Activated CD4-positive, alpha-beta T cell treated with anti-CD3 and anti-CD28 coated beads, Interleukin-2, amount 50 U/mL, for 1 hour (primary cell): ENCODE measurements at places on chromosomes 1 and 21.
A peak's percentile ranks its signal among the peaks of the same experiment; 100 is the strongest.

GRCh38 chr1:234950598-234950997 lies 178.0 kb downstream of the TOMM20 start:
- no peak for DNase-seq

GRCh38 chr1:31731049-31731565 lies 27.3 kb upstream of the COL16A1 start:
- no peak for DNase-seq

DNA sequence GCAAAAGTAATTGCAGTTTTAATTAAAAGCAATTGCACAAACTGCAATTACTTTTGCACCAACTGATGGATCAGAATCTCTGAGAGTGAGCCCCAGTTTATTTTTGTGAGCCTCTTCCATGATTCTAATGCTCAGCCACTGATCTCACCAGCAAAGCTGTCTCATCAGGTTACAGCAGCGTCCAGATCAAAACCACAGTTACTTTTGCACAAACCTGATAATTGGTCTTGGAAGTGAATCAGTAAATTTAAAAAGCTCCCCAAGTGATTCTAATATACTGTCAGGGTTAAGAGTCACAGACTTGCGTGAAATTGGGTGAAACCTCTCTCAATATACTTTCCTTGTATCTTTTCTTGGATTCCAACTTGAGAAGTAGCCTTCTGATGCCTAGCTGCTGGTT lies 13.5 kb upstream of the CR2 start:
- no peak for DNase-seq

DNA sequence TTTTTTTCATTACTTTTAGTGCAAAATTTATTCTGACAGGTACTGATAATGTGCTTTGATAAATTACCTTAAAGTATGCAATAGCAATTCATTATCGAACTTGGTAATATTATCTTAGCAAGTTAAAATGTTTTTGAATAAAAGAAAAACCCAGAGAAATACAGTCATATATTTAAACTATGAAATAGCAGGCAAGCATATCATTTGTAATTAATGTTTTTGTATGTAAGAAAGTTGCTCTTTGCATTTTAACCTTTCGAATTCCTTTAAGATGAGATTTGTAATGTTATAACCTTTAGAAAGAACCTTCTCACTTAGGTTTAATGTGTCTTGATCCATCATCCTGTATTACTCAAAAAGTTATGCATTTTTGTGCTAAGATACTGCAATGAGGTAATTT lies 585.6 kb downstream of the PTBP2 start:
- no peak for DNase-seq

GRCh38 chr1:42950116-42950481 lies 8.6 kb downstream of the SLC2A1 start:
- DNase-seq, result no peak

GRCh38 chr1:169595764-169596711 lies 9.8 kb upstream of the F5 start:
- DNase-seq, result peak; percentile 2

GRCh38 chr1:207745839-207746767 lies 5.8 kb upstream of the CD46 start:
- no peak for DNase-seq

GRCh38 chr1:204405988-204406387 lies 5.6 kb downstream of the PPP1R15B start:
- DNase-seq, result no peak

DNA sequence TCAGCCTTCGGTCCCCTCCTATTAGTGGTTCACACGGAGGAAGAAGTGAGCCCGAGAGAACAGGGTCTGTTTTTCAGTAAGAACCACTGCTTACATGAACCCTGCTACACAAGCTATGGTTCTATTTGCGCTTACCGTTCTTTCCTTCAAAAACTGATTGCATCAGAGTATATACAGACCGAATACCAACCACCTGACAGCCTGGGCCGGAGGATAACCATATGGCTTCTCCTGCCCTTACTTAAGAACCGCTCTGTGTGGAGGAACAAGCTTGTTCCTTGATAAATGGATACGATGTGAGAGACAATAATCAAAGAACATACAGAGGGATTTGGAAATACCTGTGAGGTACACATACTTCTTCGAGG lies 1.1 kb upstream of the KCNT2 start:
- no peak for DNase-seq

- no peak for DNase-seq
Measured at GRCh38 chr1:222123111-222123510, 381.2 kb upstream of the DUSP10 start.

DNA sequence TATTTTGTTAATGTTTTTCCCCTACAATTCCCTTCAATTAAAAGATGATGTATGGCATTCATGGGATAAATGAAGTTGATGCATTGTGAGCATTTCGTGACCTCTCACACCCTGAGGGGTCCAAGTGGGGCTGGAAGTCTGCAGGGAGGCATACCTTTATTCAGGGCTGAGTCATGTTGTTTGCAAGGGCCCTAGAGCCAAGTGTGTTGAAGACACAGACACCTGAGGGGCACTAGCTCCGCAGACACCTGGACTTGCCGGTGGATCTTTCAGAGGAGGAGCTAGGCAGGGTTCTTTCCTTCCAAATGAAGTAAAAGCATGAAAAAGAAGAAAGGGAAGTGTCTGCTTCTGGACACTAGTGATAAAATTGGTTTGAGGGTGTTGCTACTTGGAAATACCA lies 57.0 kb upstream of the RGS7 start:
- DNase-seq, result no peak

DNA sequence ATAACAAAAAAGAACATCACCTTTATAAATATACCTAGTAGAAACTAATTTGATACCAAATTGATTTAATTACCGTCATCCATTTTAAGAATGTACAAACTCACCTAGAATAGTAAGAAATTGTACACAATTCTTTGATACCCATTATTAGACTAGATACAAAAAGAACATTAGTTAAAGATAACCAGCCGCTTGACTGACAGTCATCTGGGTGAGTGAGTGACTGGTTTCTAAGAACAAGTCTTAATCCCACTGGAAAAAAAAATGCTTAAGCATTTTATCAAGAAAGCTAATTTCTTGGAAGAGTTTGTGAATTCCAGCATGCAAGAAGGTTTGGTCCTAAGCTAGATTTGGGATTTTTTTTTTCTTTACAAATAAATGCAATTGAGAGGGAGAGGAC lies 10.9 kb downstream of the LRRC8B start:
- DNase-seq, result no peak

- no peak for DNase-seq
Measured at GRCh38 chr1:45331436-45332345, 5.0 kb downstream of the HPDL start.

GRCh38 chr1:178581351-178582303 lies 68.7 kb downstream of the TEX35 start:
- no peak for DNase-seq
